ENCODE measurements at places on chromosomes 7 and 10. TPM values are rescaled to one million over a fixed set of nuclear protein-coding genes. Genes with fewer than 3 reads are reported as not detected.
A peak's percentile ranks its signal among the peaks of the same experiment; 100 is the strongest.

- peaks cover 2% of the 10 kb centered on the region for H3K27me3 ChIP-seq
- H3K4me3 ChIP-seq = no peak overlapping the region
- H3K27ac ChIP-seq = no peak overlapping the region
- no peak for DNase-seq
- H3K4me1 ChIP-seq = no peaks in the 10 kb centered on the region
- H3K36me3 ChIP-seq = peaks cover 5% of the 10 kb centered on the region
Measured at GRCh38 chr7:36299823-36300341, 89.8 kb upstream of the ANLN start.

DNA sequence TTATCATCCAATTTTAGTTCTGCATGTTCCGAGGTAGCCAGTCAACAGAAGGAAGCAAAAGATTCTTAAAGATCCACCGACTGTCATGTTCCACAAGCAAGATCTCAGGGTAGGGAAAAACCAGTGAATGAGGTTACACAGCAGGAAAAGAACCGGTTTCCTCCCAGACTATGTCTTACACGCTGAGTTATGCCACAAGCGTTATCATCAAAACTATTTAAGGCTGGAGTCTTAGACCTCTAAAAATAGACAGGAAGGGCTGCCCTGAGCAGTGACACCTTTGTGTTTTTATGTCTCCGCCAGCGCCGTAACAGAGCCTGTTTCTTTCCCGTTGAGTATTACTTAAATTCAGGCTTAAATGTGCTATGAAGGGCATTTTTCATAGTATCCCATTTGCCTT, 48.3 kb downstream of the PROSER2 start:
- no peak overlapping the region for H3K4me3 ChIP-seq
- peaks cover 14% of the 10 kb centered on the region for H3K4me1 ChIP-seq
- DNase-seq = no peak
- H3K27ac ChIP-seq = no peak overlapping the region
- no peaks in the 10 kb centered on the region for H3K36me3 ChIP-seq
- peaks cover 51% of the 10 kb centered on the region for H3K27me3 ChIP-seq

DNA sequence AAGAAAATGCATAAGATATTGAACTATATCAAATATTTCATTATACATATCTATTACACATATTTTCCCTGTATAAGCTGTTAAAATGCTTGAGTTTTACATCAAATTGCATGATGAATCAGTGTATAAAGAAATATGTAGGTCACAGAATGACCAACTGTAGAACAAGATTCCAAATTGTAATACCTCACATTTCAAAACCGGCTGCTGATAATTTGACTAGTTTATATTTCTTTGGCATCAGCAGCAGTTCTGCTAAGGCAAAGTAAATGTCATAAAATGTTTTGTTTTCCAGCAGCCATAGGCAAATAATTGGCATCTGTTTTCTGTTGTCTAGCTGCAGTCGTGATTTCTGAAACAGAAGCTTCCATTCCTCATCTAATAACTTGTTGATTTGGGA, 633.9 kb downstream of the ARL4A start:
- no peak overlapping the region for H3K27ac ChIP-seq
- H3K36me3 ChIP-seq = no peaks in the 10 kb centered on the region

DNA sequence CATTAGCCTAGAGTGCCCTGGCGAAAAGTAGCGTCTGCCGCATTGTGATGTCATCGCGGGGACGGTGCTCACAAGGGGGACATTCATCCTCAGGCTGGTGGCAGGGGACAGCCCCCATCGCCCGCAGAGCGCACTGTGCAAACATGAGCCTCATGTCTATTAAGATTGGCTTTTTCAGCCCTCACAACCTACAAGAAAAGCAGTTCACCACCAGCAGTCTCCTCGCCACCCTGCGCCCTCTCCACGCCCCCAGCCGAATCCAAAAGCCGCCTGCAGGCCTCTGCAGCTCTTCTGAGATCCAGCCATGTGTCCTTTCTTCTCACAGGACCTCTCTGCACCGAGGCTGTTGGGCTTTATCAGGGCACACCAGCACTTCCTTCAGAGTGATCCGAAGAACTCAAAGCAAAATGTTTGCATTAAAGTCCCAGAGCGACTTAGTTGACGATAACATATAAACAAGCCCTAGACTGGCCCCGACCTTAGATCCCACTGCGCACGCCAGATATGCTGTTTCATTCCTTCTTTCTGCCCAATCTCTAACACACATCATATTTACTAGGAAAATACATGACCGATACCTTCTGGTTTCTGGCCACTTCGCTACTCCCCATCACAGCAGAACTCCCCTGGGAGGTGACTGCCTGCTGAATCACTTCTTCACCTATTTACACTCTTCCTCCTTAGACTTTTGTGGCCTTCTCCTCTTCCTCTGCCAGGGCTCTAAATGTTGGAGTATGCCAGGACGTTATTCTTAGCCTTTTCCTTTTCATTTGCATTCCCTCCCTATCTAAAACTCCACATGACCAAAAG, 206.0 kb upstream of the SH2B2 start:
- no peaks in the 10 kb centered on the region for H3K4me1 ChIP-seq
- H3K4me3 ChIP-seq = no peak overlapping the region
- DNase-seq = no peak
- no peak overlapping the region for H3K27ac ChIP-seq
- peaks cover 4% of the 10 kb centered on the region for H3K36me3 ChIP-seq
- H3K27me3 ChIP-seq = no peaks in the 10 kb centered on the region

GRCh38 chr7:139065323-139065722, 29.5 kb upstream of the ZC3HAV1L start:
- H3K27ac ChIP-seq = no peak overlapping the region
- peaks cover 94% of the 10 kb centered on the region for H3K36me3 ChIP-seq
- peaks cover 66% of the 10 kb centered on the region for H3K4me1 ChIP-seq
- H3K4me3 ChIP-seq = no peak overlapping the region
- no peaks in the 10 kb centered on the region for H3K27me3 ChIP-seq

DNA sequence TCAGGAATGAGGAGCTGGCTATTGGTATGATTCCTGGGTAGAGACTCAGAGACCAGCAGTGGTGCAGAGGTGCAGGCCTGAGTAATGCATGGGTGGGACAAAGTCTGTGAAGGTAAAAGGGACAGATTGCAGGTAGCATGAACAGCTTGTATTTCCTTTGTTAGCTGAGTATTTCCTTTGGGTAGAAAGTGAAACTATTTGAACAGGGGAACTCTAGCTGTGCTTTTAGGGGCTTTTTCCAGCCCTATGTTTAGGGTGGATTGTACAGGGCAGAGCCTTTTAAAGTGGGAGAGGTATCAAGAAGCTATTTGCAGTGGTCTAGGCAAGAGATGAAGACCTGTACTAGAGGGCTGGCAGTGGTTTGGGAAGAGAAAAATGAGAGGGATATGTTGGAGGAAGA, 739.9 kb downstream of the REEP3 start:
- H3K36me3 ChIP-seq = no peaks in the 10 kb centered on the region
- no peaks in the 10 kb centered on the region for H3K27me3 ChIP-seq
- no peak overlapping the region for H3K4me3 ChIP-seq
- no peak overlapping the region for H3K27ac ChIP-seq
- no peak for DNase-seq

GRCh38 chr7:112205343-112206237, 609 bp downstream of the DOCK4 start:
- H3K4me1 ChIP-seq = peaks cover 22% of the 10 kb centered on the region
- H3K27ac ChIP-seq = no peak overlapping the region
- H3K36me3 ChIP-seq = no peaks in the 10 kb centered on the region
- H3K4me3 ChIP-seq = peak overlapping the region; percentile 92
- DNase-seq = peak; percentile 16
- peaks cover 35% of the 10 kb centered on the region for H3K27me3 ChIP-seq

DNA sequence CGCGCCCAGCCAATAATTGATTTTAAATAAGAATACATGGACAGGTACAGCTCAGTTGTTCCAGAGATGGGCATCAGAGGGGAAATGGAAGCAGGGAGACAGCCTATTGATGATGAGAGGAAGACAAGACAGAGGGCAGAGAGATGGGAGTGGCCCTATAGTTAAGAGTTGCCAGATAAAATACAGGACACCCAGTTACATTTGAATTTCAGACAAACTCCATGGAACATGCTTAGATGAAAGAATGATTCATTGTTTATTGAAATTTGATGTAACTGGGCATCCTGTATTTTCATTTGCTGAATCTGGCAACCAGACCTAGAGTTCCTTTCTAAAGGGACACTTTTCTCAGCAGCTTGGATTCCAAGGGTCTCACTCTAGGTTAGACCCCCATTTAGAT, 341.1 kb downstream of the FRMD4A start:
- no peak overlapping the region for H3K4me3 ChIP-seq
- DNase-seq = no peak
- H3K27ac ChIP-seq = no peak overlapping the region
- H3K27me3 ChIP-seq = no peaks in the 10 kb centered on the region

- H3K4me3 ChIP-seq = peak overlapping the region; percentile 87
- no peak for DNase-seq
- peaks cover 8% of the 10 kb centered on the region for H3K27me3 ChIP-seq
- peak overlapping the region; percentile 58 for H3K27ac ChIP-seq
- peaks cover 9% of the 10 kb centered on the region for H3K36me3 ChIP-seq
Measured at GRCh38 chr7:151087245-151088018, 1.2 kb downstream of the AGAP3 start.

PHTF2 gene
- total RNA-seq = 31.8 TPM

EVX1 gene
- not detected for total RNA-seq

RARRES2 gene
- total RNA-seq = not detected

AGMO gene
- not detected for total RNA-seq

CXCL12 gene
- total RNA-seq = not detected

Measured in activated T-helper 2 cell treated with anti-CD3 and anti-CD28 coated beads, Interferon-gamma antibody, Interleukin-2, Interleukin-4, amounts not matched to agents 10 μg/mL and 5 μg/mL and 100 μg/mL, durations not matched to agents 14 hours and 24 hours and 36 hours (primary cell).